ENCODE measurements at places on chromosomes 1 and 21.

GRCh38 chr1:177275736-177276135 lies 105.0 kb downstream of the BRINP2 start:
- no peak overlapping the region for H3K4me3 ChIP-seq
- no peaks in the 10 kb centered on the region for H3K4me1 ChIP-seq
- H3K36me3 ChIP-seq: no peaks in the 10 kb centered on the region
- no peak overlapping the region for H3K27ac ChIP-seq

DNA sequence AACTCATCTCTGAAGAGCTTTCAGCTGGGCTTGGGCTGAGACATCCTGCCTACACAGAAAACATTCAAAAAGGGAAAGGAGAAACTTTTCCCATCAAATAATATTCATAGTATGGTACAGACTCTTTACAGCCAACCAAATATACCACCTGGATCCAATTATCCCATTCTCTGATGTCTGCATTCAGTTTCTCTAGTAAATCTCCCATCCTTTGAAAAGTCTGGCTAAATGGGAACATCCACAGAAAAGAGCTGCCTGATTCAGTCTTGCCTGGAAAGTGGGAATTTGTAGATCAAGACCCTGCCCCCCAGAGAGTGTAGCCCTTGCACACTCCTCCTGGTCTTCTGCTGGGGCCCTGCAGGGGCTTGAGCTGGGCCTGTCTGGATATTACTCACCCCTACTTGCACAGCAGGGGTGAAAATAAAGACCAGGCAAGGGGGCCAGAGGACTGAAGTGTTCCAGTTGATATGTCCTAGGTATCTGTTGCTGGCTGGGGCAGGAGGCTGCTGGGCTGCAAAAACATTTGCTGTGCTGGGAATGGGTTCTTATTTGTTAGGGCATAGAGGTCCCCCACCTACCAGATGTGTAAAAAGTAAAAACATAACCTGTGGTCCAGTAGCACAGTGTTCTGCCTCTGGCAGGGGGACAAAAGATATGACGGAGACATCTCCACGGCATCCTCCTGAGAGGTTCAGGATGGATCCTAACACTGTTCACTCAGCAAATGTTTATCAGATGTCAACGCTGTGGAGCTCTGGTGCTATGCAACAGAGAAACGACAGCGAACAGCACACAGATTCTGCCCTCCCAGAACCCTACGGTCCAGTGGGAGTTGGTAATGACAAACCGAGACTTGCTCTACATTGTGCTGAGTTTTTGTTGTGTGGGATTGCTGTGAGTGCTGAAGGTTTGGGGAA lies 140.3 kb downstream of the PLXNA2 start:
- no peaks in the 10 kb centered on the region for H3K4me1 ChIP-seq
- no peak overlapping the region for H3K4me3 ChIP-seq
- H3K36me3 ChIP-seq: no peaks in the 10 kb centered on the region
- no peak overlapping the region for H3K27ac ChIP-seq

DNA sequence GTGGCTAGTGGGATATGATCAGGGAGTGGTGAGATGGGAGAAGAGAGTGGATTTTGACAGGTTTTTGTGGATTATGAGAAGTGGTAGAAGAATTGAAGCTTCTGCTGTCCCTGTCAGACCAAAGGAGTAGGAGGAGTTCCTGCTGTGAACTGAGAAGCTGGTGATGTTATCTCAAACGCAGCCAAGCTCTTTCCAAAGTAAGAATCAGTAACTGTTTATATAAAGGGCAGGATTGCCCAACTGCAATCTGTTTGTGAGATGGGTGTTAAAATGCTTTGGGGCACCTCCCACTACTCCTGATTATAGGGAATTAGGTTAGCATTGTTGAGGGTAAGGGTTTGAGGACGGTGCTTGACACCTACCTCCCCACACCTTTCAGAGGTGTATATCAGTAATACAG lies 60.5 kb upstream of the USP25 start:
- DNase-seq: no peak
- H3K27me3 ChIP-seq: no peaks in the 10 kb centered on the region
- H3K27ac ChIP-seq: no peak overlapping the region
- H3K36me3 ChIP-seq: no peaks in the 10 kb centered on the region
- H3K4me1 ChIP-seq: no peaks in the 10 kb centered on the region
- H3K4me3 ChIP-seq: no peak overlapping the region

GRCh38 chr21:32698971-32699693 lies 28.7 kb downstream of the SYNJ1 start:
- no peaks in the 10 kb centered on the region for H3K36me3 ChIP-seq
- no peak overlapping the region for H3K4me3 ChIP-seq
- peaks cover 10% of the 10 kb centered on the region for H3K4me1 ChIP-seq
- DNase-seq: no peak

DNA sequence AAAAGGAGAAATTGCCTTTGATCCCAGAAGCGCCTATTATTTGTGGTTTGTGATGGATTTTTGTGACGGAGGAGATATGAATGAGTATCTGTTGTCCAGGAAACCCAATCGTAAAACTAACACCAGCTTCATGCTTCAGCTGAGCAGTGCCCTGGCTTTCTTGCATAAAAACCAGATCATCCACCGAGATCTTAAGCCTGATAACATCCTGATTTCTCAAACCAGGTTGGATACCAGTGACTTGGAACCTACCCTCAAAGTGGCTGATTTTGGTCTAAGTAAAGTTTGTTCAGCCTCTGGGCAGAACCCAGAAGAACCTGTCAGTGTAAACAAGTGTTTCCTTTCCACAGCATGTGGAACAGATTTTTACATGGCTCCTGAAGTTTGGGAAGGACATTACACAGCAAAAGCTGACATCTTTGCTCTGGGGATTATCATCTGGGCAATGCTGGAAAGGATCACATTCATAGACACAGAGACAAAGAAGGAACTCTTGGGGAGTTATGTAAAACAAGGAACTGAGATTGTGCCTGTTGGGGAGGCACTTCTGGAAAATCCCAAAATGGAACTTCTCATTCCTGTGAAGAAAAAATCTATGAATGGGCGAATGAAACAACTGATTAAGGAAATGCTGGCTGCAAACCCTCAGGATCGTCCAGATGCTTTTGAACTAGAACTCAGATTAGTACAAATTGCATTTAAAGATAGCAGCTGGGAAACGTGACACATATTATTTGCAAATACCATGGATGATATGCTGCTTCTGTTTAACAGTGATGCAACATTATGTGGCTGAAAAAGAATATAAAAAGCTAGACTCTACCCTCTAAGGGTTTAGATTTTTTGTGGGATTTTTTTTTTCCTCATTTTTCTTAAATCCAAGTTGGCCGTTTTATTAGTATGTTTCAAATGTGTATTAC lies 10.5 kb downstream of the PDIK1L start:
- no peaks in the 10 kb centered on the region for H3K4me1 ChIP-seq
- DNase-seq: no peak
- H3K4me3 ChIP-seq: no peak overlapping the region
- peak overlapping the region; percentile 5 for H3K27ac ChIP-seq
- H3K36me3 ChIP-seq: no peaks in the 10 kb centered on the region
- H3K27me3 ChIP-seq: no peaks in the 10 kb centered on the region

DNA sequence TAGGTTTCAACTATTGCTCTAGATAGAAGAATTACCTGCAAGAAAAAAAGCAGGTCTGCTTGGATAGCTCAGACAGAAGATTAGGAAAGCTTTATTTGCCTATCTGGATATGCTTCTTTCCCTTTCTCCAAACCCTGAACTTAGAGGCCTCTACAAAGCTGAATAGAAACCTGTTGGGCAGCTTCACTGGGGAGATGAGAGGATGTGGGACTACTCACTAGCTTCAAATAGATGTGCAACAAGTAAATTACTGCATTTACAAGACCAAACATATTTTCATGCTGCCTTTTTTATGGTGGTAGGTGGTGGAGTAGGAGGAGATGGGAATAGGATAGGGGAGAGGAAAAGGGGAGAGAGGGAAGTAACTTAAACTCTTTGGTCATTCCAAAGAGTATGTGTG lies 6.4 kb downstream of the CLCA2 start:
- H3K36me3 ChIP-seq: no peaks in the 10 kb centered on the region
- H3K4me3 ChIP-seq: no peak overlapping the region
- peak overlapping the region; percentile 91 for H3K27ac ChIP-seq
- H3K27me3 ChIP-seq: no peaks in the 10 kb centered on the region
- DNase-seq: no peak

- H3K4me3 ChIP-seq: no peak overlapping the region
- H3K4me1 ChIP-seq: no peaks in the 10 kb centered on the region
- no peak for DNase-seq
- H3K27ac ChIP-seq: no peak overlapping the region
- no peaks in the 10 kb centered on the region for H3K36me3 ChIP-seq
Observed at GRCh38 chr1:31377364-31377863, 4.5 kb upstream of the FABP3 start.

DNA sequence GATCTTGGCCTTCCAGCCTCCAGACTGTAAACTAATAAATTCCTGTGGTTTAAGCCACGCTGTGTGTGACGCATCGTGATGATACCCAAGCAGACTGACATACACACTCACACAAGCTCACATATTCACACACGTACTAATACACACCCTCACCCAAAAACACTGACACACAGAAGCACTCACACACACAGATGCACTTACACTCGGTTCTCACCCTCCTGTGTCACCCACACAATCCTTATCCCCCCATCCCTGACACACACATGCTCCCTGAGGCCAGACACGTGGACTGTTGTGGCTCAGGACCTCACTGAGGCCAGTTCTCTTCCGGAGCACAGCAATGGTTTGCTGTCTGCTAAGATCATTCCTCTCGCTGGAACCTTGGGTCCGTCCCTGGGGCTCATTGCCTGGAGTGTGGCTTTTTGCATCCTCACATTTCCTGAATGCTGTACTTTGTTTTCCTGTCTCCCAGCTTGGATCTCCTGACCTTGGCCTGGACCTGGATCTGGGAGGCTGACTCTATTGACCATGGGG lies 76.9 kb upstream of the LYST start:
- no peaks in the 10 kb centered on the region for H3K27me3 ChIP-seq
- no peak overlapping the region for H3K4me3 ChIP-seq
- no peak for DNase-seq
- H3K36me3 ChIP-seq: no peaks in the 10 kb centered on the region
- H3K27ac ChIP-seq: no peak overlapping the region

DNA sequence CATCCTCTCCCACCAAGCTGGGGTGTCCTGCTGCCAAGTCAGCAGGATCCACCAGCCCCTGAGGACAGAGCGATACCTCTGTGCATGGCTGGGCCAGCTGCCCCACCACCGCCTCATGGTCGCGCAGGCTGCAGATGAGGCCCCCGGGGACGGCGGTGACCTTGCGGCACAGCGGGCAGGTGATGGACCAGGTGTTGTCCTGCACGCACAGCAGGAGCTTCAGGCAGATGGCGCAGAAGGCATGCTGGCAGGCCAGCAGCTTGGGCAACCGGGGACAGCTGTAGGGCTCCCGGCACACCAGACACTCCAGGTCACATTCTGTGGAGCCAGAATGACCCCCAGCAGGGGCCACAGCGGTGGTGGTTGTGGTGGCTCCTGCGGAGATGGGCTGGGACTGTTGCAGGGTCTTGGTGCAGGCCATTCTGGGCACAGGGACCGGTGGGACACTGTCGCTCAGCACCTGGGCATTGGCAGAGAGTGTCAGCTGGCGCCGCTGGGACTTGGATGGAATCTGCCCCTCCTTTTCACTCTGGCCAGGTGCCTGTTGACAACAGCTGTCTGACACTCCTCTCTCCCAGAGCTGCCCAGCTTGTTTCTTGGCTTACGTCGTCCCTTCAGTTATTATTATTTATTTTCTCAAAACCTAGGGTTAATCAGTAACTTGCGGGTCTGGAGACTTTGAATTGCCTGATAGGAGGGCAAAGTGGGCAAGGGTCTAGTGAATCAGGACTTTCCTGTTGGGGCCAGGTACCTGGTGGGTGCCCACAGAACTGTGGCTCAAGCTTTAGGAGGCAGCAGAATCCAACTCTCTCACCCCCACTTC lies at the start of gene RNF186:
TSS of gene RNF186 (minus strand) at position 603 of the 823 bp plus-strand sequence. CDS start at position 421, 182 bp downstream.
- H3K4me3 ChIP-seq: no peak within 1 kb of the TSS
- no peaks in the 10 kb centered on the region for H3K27me3 ChIP-seq
- DNase-seq: no peak
- no peaks in the 10 kb centered on the region for H3K36me3 ChIP-seq
- H3K27ac ChIP-seq: no peak within 1 kb of the TSS
- no peaks in the 10 kb centered on the region for H3K4me1 ChIP-seq

GRCh38 chr1:184743062-184743756 lies 11.4 kb downstream of the EDEM3 start:
- no peak overlapping the region for H3K27ac ChIP-seq
- no peak overlapping the region for H3K4me3 ChIP-seq
- no peaks in the 10 kb centered on the region for H3K27me3 ChIP-seq
- no peak for DNase-seq
- H3K4me1 ChIP-seq: no peaks in the 10 kb centered on the region

DNA sequence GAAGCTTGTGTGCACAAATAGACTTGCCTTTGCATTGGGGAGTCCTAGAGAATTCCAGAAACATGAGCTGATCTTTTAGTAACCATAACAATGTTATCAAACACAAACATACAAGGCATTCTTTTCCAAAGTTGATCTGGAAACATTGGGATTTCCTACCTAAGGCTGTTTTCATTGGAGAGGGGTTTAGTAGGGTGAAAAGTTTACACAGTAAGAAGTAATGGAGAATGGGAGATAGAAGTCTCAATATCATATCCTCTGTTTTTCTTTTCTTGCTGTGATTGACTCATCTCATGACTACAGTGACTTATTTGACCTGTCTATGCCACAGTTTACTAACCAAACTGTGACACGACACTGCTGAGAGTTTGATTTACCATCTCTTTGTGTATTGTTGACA lies 65.6 kb upstream of the PLA2G4A start:
- H3K36me3 ChIP-seq: no peaks in the 10 kb centered on the region
- H3K27me3 ChIP-seq: no peaks in the 10 kb centered on the region
- DNase-seq: no peak
- no peak overlapping the region for H3K27ac ChIP-seq
- no peaks in the 10 kb centered on the region for H3K4me1 ChIP-seq

- no peak overlapping the region for H3K4me3 ChIP-seq
- no peaks in the 10 kb centered on the region for H3K27me3 ChIP-seq
- H3K4me1 ChIP-seq: no peaks in the 10 kb centered on the region
- DNase-seq: no peak
- H3K36me3 ChIP-seq: no peaks in the 10 kb centered on the region
Observed at GRCh38 chr1:201252944-201253371, 30.3 kb upstream of the PKP1 start.

GRCh38 chr1:36512842-36513241 lies 30.1 kb upstream of the CSF3R start:
- H3K4me3 ChIP-seq: no peak overlapping the region
- H3K36me3 ChIP-seq: no peaks in the 10 kb centered on the region
- no peaks in the 10 kb centered on the region for H3K4me1 ChIP-seq
- H3K27me3 ChIP-seq: no peaks in the 10 kb centered on the region

DNA sequence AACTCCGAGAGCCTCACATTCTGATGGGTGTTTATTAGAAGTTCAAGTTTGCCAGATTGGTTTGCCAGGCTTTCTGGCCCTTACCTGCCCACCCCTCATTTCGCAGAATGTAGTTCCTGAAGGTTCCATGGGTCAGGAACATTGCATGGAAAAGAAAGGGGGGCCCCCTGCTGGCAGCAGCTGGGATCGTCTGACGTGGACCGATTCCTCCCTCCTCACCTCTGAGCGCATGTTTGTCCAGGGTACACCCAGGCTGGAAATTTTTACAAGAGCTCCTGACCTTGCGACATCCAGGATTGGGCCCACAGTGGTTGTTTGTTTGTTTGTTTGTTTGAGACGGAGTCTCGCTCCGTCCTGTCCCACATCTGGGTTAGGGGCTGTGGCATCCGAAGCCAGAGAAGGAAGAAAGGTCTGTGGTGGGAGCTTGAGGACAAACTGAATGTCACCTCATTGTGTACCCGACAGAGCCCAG lies 126.0 kb upstream of the TMEM51 start:
- H3K27ac ChIP-seq: no peak overlapping the region
- H3K27me3 ChIP-seq: no peaks in the 10 kb centered on the region
- DNase-seq: peak; percentile 77
- no peak overlapping the region for H3K4me3 ChIP-seq
- H3K36me3 ChIP-seq: no peaks in the 10 kb centered on the region
- no peaks in the 10 kb centered on the region for H3K4me1 ChIP-seq

All from aorta (tissue), 5 donors.